ENCODE measurements at places on chromosomes 5 and 9. TPM values are rescaled to one million over a fixed set of nuclear protein-coding genes. Genes with fewer than 3 reads are reported as not detected.

- no peak for ATAC-seq
Measured at GRCh38 chr5:77461287-77461686, 30.8 kb downstream of the WDR41 start.

DNA sequence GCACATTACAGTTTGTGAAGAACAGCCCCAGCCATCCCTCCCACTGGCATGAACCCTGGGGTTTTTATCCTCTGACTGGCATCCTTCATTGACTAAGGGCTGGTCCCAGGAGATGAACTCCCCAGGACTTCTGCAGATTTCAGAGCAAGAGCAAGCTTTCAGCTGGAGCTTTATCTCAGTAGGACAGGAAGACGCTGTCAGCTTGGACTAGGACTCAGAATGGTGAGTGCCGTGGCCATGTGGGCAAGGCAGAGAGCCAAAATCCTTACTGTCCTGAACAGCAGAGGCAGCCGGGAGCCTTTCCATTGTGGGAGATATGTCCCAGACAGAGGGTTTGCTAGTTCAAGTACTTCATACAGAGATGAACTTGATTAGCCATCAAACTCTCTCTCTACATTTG is 3.2 kb upstream of the ACOT12 start:
- no peak for ATAC-seq

- ATAC-seq, result no peak
Measured at GRCh38 chr9:79107911-79108676, 463.7 kb upstream of the TLE4 start.

GRCh38 chr9:95181226-95181818 is 136.2 kb downstream of the FANCC start:
- ATAC-seq, result no peak

GRCh38 chr5:10246761-10247160 is 2.9 kb downstream of the ATPSCKMT start:
- no peak for ATAC-seq

Gene GPRIN1
- 1.1 TPM for total RNA-seq

Gene LCN15
- 0.15 TPM for total RNA-seq

Gene FGF18
- total RNA-seq, result 0.62 TPM

Gene NDST1
- 38.7 TPM for total RNA-seq
